Amygdala (tissue), 56 donors: ENCODE measurements at places on chromosomes 12 and 14.

GRCh38 chr12:1618489-1618888, 10.5 kb upstream of the WNT5B start:
- DNase-seq: no peak

GRCh38 chr12:75792687-75793086, 238.9 kb downstream of the PHLDA1 start:
- no peak for DNase-seq

DNA sequence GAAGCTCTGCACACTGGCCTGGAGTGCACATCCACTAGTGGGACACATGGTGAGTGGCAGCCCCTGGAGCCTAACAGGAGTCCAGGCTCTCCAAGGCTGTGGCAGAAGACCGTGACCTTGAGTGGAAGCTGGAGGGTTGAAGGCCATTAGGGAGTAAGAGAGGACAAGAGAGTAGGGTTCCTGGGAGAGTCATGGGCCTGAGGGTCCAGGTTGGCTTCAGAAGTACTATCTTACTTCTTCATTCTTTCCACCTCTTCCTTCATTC, 406 bp downstream of the IL23A start:
- DNase-seq: no peak

GRCh38 chr12:107649661-107650061, 35.9 kb upstream of the PWP1 start:
- no peak for DNase-seq

DNA sequence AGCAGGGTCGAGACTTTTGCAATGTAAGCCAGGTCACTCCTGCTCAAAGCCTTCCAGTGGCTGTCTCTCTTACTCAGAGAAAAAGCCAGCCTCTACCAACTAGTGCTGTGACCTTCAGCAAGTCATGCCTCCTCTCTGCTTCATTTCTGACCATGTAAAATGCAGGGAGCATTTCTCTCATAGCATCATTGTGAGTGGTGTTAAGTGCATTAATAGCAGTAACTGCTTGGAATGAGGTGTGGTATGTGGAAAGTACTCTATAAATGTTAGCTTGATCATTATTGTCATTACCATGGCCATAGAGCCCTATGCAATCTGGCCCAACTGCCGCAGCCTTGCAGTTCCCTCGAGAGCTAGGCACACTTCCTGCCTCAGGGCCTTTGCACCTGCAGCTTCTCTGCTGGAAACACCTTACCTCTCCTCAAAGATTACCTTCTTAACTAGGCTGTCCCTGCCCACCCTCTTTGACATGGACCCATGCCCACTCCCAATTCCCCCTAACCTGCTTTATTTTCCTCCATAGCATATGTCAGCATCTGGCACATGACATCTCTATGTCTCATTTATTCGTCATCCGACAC, 10.9 kb downstream of the PLEKHD1 start:
- DNase-seq: no peak

DNA sequence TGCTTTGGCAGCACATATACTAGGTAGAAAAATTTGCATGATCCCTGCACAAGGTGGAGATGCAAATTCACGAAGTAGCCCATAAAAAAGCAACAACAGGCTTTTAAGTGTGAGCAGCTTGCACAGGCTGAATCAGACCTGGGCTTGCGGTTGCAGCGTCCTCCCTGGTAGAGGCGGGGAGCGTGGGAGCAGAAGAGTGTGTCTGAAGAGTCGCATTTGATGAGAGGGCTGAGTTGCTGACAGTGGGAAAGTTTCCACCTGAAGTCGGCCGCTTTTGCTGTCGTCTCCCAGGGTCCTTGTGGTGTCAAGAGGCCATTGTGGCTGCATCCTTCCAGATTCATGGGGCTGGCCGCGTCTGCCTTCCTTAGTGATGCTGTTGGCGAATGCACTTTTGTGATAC, 6.2 kb downstream of the AACS start:
- DNase-seq: no peak

- no peak for DNase-seq
Observed at GRCh38 chr14:63544591-63545299, 1.6 kb upstream of the PPP2R5E start.

DNA sequence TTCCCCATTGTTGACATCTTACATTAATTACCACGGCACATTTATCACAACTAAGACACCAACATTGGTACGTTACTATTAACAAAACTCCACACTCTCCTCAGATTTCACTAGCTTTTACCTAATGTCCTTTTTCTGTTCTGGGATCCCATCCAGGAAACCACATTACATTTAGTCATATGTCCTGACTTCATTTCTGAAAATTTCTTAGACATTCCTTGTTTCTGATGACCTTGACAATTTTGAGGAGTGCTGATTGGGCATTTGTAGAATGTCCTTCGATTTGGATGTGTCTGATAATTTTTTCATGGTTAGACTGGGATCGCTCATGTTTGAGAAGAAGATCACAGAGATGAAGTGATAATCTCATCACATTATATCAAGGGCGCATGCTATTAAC, 34.6 kb upstream of the ACSM4 start:
- DNase-seq: no peak

- DNase-seq: no peak
Observed at GRCh38 chr14:50910495-50911420, 33.5 kb downstream of the PYGL start.

- DNase-seq: no peak
Observed at GRCh38 chr12:109988903-109989302, 7.3 kb downstream of the GIT2 start.

DNA sequence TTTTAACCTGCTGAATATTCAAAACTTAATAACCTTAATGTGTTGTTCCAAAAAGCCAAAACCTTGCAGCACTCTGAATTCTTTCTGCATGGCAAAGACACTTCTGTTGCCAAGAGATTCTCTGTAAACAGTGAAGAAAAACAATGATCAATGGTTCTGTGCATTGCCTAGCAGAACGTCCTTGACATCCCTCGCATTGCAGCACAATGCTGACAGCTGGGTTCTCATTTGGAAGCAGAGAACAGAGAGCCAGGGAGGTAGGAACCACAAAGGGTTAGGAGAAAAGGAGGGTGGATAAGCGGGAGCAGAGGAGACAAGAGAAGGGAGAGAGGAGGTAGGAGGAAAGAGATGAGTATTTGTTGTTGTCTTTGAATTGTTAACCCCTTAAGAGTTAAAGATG, 501.1 kb downstream of the NAV3 start:
- DNase-seq: no peak

DNA sequence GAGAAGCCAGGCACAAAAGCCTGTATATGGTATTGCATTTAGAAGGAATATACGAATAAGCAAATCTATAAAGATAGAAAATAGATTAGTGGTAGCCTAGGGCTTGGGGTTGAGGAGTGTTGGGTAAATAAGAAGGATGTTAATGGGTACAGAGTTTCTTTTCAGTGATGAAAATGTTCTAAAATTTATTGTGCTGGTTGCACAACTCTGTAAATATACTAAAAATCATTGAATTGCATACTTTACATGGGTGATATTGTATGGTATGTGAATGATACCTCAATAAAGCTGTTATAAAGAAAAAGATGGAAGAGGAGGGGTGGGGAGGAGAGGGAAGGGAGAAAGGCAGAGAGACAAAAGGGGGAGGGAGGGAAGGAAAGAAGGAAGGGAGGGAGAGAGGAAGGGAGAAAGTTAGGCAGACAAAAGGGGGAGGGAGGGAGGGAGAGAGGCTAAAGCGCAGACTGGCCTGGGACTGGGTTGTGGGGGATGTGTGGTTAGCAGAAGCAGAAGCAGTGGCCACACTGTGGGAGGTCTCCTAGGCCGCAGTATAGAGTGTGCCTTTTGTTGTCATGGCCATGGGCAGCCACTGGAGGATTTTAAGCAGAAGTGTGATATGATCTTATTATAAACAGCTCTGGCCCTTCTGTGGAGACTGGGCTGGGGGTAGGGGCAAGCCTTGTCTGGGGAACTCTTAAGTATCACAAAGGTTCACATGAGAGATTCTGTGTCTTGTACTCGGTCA, 73.6 kb upstream of the ELK3 start:
- DNase-seq: peak; percentile 6
